ENCODE measurements at places on chromosomes 7 and 10.
A peak's percentile ranks its signal among the peaks of the same experiment; 100 is the strongest.

DNA sequence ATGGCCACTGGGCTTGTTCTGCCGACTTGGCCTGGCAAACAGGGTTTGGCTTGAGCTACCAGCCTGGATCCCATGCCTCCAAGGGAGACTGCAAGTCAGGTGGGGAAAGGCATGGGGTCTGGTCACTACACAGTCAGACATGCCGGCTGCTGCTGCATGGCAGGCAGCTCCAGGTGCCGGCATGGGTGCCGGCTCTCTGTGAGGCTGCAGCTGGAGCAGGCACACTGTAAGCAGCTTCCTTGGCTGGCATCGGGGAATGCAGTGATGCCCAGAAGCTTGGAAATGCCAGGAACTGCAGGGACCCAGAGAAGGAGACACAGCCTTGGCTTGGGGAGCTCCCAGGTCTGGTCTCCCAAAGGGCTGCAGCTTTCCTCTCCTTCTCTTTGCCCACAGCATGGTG lies 305.5 kb upstream of the NRG3 start:
- no peak for DNase-seq

DNA sequence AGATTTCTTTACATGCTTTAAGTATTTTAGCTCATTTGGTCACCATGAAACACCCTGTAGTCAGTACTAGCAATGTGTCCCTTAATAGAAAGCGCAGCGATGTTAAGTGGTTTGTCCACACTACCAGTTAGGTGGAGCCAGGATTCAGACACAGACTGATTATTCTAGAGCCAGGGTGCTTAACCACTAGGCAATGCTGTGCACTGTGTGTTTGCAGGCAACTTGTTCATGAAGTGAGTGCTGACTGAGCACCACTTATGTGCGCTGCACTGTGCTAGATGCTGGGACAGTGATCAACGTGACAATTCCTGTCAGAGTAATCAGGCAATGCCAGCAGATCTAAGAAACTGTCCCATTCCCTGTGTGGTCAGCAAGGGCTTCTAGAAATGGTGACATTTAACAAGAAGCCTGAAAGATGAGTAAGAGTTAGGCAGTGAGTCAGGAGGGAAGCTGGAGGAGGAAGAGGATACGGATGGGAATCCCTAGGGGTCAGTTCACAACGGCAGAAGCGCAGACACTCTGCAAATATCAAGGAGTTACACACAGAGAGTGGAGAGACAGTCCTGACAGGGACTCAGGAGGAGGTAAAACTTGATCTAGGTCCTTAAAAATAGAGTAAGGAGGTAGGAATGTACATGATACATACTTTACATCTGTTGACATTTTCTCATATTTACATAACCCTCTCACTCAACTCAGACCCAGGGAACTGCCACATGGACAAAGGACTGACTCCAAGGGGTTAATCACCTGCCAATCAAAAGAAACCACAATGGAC lies 69.7 kb upstream of the EGR2 start:
- no peak for DNase-seq

DNA sequence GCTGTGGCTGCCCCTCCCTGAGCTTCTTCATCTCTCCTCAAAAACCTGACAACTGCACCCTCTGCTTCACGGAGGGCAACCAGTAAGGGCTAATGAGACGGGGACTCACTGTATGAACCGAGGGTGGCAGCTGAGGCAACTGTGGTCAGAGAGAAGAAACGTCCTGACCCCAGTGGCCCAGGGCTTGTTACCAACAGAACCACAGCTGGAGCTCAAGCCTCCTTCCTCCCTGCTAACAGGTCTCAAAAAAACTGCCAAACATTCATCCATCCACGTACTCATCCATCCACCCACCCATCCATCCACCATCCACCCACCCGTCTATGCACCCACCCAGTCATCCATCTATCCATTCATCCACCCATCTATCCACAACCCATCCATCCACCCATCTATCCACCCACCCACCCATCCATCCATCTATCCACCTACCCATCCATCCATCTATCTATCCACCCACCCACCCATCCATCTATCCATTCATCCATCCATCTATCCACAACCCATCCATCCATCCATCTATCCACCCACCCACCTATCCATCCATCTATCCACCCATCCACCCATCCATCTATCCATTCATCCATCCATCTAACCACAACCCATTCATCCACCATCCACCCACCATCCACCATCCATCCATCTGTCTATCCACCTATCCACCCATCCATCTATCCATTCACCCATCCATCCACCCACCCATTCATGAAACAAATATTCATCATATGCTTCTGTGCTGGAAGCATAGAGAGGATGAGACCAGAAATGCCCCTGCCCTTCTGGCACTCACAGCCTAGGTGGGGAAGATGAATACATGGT lies 111.7 kb downstream of the PDGFA start:
- DNase-seq: no peak

- DNase-seq: no peak
Observed at GRCh38 chr10:28986117-28986792, 302.6 kb upstream of the LYZL1 start.

DNA sequence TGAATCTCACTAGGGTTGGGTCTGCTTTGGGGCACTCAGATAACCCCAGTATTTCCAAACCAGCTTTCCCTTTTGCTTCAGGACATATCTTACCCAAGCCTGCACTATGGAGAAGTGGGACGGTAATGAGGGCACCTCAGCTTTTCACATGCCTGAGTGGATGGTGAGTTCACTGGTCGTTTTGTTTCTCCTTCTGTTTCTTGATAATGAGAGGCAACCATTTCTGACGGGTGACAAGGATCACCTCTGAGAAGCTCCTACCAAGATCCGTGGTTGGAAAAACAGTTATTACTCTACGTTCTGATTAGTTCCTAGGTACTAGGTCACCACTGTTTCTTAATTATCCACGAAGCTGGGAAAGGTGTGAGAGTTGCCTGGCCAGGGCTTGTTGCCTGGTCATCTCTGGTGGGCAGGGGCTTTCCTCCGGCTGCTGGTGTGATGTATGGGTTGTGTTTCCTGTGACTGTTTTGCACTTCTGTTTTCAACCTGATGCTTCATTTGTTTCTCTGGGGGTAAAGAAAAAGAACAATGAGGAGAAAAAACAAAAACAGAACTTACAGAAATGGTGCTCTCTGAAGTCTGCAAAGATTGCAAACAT lies 65.7 kb upstream of the STRIP2 start:
- DNase-seq: no peak

DNA sequence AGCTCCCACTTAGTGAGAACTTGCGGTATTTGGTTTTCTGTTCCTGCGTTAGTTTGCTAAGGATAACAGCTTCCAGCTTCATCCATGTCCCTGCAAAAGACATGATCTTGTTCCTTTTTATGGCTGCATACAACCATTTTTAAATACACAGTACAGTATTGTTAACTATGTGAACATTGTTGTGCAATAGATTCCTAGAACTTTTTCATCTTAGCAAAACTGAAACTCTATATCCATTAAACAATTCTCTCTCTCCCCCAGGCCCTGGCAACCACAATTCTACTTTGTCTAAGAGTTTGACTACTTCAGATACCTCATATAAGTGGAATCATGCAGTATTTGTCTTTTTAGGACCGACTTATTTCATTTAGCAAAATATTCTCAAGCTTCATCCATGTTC lies 72.4 kb upstream of the CAPZA2 start:
- DNase-seq: no peak

- no peak for DNase-seq
Observed at GRCh38 chr7:39647816-39648215, 24.4 kb downstream of the RALA start.

GRCh38 chr7:44396496-44396895 lies 71.1 kb upstream of the CAMK2B start:
- no peak for DNase-seq

- no peak for DNase-seq
Observed at GRCh38 chr10:77873536-77874380, 52.8 kb downstream of the DLG5 start.

- DNase-seq: no peak
Observed at GRCh38 chr10:21572578-21572977, 38.5 kb downstream of the MLLT10 start.

DNA sequence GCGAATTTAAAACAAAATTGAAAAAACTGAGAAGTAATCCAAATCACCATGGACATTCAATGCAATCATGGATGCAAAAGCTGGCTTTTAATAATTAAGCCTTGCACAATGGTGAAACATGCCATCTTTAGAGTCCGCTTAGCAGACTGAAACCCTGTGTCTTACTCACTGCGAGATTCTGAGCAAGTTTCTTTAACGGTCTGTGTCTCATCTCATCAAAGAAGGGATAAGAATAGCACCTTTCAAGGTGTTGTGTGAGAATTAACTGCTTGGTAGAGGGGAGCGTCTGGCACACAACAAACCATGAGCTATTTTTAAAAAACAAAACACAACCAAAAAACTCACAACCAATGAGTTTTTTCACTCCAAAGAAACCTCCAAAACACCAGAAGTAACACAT lies 21.4 kb downstream of the ACBD7 start:
- DNase-seq: no peak

- DNase-seq: no peak
Observed at GRCh38 chr10:106086391-106086790, 1078.1 kb downstream of the SORCS1 start.

- no peak for DNase-seq
Observed at GRCh38 chr7:86951895-86952294, 107.6 kb downstream of the ELAPOR2 start.

GRCh38 chr10:103504181-103504783 lies 10.8 kb downstream of the NEURL1 start:
- DNase-seq: no peak

- no peak for DNase-seq
Observed at GRCh38 chr7:55939514-55940123, 12.1 kb upstream of the MRPS17 start.

GRCh38 chr10:62850646-62851045 lies 34.5 kb upstream of the EGR2 start:
- no peak for DNase-seq

GRCh38 chr7:45215601-45216062 lies 58.0 kb downstream of the RAMP3 start:
- DNase-seq: no peak

DNA sequence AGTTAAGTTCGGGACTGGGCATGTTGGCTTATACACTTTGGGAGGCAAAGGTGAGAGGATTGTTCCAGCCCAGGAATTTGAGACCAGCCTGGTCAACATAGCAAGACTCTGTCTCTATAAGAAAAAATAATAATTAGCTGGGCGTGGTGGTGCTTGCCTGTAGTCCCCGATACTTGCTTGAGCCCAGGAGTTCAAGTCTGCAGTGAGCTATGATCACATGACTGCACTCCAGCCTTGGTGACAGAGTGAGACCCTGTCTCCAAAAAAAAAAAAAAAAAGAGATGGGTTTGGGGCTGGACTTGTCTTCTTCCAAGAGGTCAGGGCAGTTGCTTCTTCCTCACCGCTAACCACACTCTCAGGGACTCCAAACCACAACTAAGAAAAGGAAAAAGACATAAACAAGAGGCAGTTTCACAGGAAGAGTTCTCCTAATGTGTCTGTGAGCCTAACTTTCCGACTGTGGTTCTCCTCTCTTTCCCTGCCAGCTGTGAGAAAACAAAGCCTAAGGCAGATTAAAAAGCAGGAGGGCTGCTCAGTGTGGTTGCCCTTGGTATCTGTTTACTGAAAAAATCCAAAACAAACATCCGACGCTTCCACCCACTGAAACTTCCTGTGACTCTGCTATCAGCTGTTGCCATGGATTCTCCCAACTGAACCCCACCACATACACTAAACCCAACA lies 2.4 kb upstream of the SERPINE1 start:
- peak; percentile 28 for DNase-seq

GRCh38 chr7:100803398-100804161 lies 23.7 kb downstream of the EPHB4 start:
- DNase-seq: peak; percentile 37

DNA sequence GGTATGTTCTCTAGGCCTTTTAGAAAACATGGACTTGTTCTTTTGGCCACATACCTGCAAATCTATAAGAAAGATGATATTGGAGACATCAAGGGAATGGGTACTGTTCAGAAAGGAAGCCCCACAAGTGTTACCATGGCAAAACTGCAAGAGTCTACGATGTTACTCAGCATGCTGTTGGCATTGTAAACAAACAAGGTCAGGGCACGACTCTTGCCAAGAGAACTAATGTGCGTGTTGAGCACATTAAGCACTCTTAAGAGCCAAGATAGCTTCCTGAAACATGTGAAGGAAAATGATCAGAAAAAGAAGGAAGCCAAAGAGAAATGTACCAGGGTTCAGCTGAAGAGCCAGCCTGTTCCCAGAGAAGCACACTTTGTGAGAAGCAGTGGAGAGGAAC lies 37.1 kb downstream of the SDK1 start:
- DNase-seq: no peak

DNA sequence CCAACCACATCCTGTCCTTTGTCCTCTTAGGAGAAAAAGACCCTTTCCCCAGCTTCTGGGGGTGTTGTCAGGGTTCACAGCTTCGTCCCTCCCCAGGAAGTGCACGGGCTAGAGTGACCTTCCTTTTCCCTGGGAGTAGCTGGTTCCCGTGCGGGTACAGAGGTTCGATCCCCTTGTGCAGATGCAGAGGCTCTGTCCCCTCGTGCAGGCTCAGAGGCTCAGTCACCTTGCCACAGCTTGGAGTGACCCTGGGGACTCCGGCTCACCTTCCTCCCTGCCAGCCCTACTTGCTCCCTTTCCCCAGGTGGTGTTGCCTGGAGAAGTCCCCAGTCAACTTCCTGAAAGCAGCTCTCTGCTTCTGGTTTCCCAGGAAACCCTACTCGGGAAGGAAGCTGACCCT lies 60.0 kb upstream of the TCERG1L start:
- no peak for DNase-seq

- DNase-seq: no peak
Observed at GRCh38 chr7:20696002-20696605, 80.6 kb downstream of the ABCB5 start.

GRCh38 chr7:28155964-28156363 lies 24.6 kb downstream of the JAZF1 start:
- DNase-seq: no peak

- DNase-seq: no peak
Observed at GRCh38 chr7:131196803-131197202, 130.9 kb upstream of the MKLN1 start.

DNA sequence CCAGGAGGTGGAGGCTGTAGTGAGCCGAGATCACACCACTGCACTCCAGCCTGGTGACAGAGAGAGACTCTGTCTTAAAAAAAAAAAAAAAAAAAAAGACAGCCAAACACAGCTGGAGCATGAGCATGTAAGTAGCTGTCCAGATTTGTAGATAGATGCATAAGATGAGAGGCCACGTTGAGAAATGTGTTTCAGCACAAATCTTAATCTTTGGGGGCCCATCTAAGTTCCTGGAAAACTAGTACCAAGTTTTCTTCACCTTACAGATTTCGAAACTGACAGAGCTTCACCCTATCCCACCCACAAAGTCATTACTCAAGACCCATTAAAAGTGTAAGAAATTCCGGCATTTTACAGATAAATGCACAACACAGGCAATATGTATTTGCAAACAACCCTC lies 208.2 kb downstream of the PARD3 start:
- no peak for DNase-seq

GRCh38 chr7:65453341-65454030 lies 79.8 kb downstream of the ZNF92 start:
- no peak for DNase-seq

- no peak for DNase-seq
Observed at GRCh38 chr10:49499305-49499851, 39.5 kb downstream of the ERCC6 start.

GRCh38 chr7:22385326-22385725 lies 28.4 kb upstream of the RAPGEF5 start:
- no peak for DNase-seq

Data from GOT3 (cell line).